ENCODE measurements at places on chromosomes 12 and 14. TPM values are rescaled to one million over a fixed set of nuclear protein-coding genes. Genes with fewer than 3 reads are reported as not detected.

Gene KRT82
- total RNA-seq: not detected

Gene FLRT2
- total RNA-seq: 7.1 TPM

Gene SAMD15
- under 0.01 TPM for total RNA-seq

Gene CIDEB
- total RNA-seq: 3.9 TPM

Gene SPRING1
- 27.8 TPM for total RNA-seq

Gene NEMF
- total RNA-seq: 45.8 TPM

Gene CATSPERB
- 2.1 TPM for total RNA-seq

Gene SVOP
- not detected for total RNA-seq

Gene SUOX
- total RNA-seq: 2.1 TPM

Gene PMEL
- 1.8 TPM for total RNA-seq

Gene DEGS2
- 9.7 TPM for total RNA-seq

Gene HOTAIR
- total RNA-seq: not detected

Gene DBX2
- not detected for total RNA-seq

Gene MYF6
- not detected for total RNA-seq

Gene SSTR1
- not detected for total RNA-seq

Gene FIGNL2
- not detected for total RNA-seq

Gene HSPB8
- 2.4 TPM for total RNA-seq

Gene SCNN1A
- total RNA-seq: 57.7 TPM

Gene TAS2R42
- not detected for total RNA-seq

Gene HOXC10
- not detected for total RNA-seq

Gene SAMD4A
- 12.9 TPM for total RNA-seq

Gene SERPINA10
- not detected for total RNA-seq

Gene MAP3K9
- 13.8 TPM for total RNA-seq

Gene PGF
- 56.6 TPM for total RNA-seq

Gene SCN8A
- under 0.01 TPM for total RNA-seq

Gene ACOT4
- 0.26 TPM for total RNA-seq

Gene CLEC4D
- not detected for total RNA-seq

Gene TAOK3
- 25.3 TPM for total RNA-seq

Gene TBX5
- total RNA-seq: not detected

Gene GUCY2C
- not detected for total RNA-seq

Gene CYP27B1
- 3.9 TPM for total RNA-seq

Gene DDX51
- total RNA-seq: 10.0 TPM

Gene GPR65
- total RNA-seq: not detected

Gene MIP
- not detected for total RNA-seq

Gene TSPAN8
- 0.26 TPM for total RNA-seq

Gene C14orf180
- not detected for total RNA-seq

Gene CRACR2A
- total RNA-seq: 0.77 TPM

Gene TOMM20L
- not detected for total RNA-seq

Gene RND1
- 4.5 TPM for total RNA-seq

Gene TEX22
- 0.38 TPM for total RNA-seq

Gene DNAI7
- 0.13 TPM for total RNA-seq

Gene SIRT4
- total RNA-seq: 1.3 TPM

Gene MANSC1
- 2.6 TPM for total RNA-seq

Gene ANO4
- 2.4 TPM for total RNA-seq

Gene DLK1
- total RNA-seq: not detected

Gene RAD51AP1
- total RNA-seq: 0.90 TPM

Gene INHBE
- total RNA-seq: 1.3 TPM
